Chondrocyte (in vitro differentiated cells): ENCODE measurements at places on chromosomes 2 and 18.

GRCh38 chr2:33077311-33077710 is 130.6 kb downstream of the LTBP1 start:
- no peak for DNase-seq

DNA sequence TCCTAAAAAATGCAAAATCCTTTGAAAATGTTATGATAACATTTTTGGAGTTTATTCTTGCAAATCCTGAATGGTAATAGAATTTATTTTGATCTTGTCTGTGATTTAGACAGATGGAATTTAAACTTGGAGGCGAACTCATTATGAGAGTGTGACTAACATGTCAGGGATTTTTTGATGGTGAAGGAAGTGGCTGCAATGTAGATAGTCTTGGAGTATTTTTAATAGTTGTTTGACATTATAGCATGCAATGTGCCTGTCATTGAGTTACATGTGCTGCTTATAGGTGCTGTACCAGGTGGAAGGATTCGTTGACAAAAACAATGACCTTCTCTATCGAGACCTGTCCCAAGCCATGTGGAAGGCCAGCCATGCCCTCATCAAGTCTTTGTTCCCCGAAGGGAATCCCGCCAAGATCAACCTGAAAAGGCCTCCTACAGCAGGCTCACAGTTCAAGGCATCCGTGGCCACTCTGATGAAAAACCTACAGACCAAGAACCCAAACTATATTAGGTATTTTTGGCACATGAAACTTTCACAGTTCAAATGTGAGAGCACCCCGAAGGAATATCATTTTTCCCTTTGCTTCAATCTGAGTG is 141.8 kb downstream of the MYO1B start:
- DNase-seq: no peak

GRCh38 chr18:79422783-79423165 is 27.0 kb downstream of the NFATC1 start:
- no peak for DNase-seq

GRCh38 chr2:184419744-184420143 is 178.6 kb upstream of the ZNF804A start:
- no peak for DNase-seq

DNA sequence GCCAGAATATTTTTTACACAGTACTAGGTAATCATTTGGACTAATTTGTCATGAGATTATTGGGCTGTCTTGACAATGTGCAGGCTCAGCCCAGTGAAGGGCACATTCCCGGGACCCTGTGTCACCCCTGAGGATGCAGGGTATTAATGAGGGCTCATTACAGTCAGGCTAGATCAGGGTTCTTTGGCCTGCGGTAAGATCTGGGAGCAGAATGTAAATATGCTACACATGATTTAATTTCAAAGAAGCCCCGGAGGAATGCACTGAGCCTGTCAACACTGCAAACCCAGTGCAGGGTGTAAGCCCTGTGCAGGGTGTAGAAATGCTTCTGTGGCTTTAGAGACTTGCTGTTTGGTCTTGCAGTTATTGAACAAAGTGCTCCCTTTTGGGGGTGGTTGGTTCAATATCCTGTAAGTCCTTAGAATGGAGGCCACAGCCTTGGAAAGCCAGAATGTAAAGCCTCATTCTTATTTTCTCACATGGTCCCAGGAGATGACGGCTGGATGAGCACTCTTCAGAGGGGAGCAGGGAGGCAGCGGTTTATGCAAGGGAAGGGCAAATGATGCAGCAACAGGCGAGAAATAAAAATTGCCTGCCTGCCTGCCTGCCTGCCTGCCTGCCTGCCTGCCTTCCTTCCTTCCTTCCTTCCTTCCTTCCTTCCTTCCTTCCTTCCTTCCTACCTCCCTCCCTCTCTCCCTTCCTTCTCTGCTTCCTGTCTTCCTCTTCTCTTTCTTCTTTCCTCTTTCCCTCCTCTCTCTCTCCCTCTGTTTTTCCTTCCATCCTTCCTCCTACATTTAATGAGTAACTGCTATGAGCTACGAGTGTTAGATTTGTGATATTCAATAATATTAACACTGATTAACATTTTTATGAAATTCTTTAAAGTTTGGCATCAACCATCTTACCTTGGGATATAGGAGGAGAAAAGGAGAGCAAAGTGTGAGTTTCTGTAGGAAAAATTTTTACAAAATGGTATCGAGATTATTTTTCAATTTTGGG is 148.8 kb downstream of the VAPA start:
- no peak for DNase-seq

GRCh38 chr2:134988994-134989605 is 58.1 kb downstream of the MAP3K19 start:
- DNase-seq: no peak

DNA sequence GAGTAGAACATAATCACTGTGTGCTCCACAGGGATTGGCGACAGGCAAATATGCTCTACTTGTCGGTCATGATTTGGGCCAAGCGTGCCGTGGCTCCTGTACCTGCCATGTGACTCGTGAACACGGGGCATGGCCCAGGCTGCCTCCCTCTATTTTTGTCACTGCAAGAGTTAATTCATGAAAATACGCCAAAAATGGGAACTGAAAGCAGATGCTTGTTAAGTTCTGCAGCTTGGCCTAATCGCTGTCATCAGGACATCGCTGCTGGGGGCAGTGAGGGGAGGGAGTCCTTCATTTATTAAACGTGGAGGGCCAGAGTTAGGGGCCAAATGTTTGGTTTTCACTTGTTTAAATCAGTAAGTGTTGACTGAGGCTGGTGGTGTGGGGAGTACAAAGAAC is 177.8 kb downstream of the BCL2 start:
- DNase-seq: no peak

DNA sequence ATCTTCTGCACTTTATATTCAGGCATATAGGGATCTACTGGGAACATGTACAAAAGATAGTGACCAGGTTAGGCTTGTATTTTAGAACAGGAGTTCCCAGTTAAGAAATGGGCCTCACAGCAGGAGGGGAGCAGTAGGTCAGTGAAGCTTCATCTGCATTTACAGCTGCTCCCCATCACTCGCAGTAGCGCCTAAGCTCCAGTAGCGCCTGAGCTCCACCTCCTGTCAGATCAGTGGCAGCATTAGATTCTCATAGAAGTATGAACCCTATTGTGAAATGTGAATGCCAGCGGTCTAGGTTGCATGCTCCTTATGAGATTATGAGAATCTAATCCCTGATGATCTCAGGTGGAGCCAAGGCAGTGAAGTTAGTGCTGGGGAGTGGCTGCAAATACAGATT is 224.4 kb upstream of the CYRIA start:
- DNase-seq: no peak

DNA sequence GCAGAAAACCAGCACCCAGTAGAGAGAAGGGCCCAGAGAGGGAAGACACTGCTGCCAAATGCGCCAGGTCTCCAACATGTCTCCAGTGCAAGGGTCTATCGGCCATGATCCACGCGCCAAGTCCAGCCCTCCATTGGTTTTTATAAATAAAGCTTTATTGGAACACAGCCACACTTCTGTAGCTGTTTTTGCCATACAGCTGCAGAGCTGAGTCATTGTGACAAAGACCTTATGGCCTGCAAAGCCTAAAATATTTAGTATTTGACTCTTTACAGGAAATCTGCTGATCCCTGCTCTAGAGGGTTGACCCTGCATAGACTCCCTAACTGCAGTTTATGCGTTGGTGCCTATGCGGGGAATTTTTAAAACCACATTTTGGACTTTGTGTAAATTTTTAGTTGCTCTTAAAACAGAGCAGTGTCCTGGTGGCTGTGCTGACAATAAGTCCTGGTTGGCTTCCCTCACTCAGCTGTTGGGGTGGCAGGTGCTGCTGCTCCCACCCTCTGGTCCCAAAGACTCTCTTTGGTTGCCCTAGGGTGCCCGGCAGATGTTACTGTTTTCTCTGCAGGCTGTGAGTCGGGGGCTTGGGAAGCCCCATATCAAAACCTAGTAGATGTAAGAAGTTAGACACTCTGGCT is 154.9 kb downstream of the CTIF start:
- DNase-seq: no peak

- peak; percentile 92 for DNase-seq
Measured at GRCh38 chr2:72143441-72144273, 4.0 kb downstream of the CYP26B1 start.

GRCh38 chr2:49843314-49843713 is 689.0 kb upstream of the FSHR start:
- DNase-seq: no peak

GRCh38 chr2:104866122-104866864 is 12.4 kb downstream of the POU3F3 start:
- DNase-seq: no peak

- DNase-seq: no peak
Measured at GRCh38 chr2:190318931-190319554, 583 bp downstream of the HIBCH start.

DNA sequence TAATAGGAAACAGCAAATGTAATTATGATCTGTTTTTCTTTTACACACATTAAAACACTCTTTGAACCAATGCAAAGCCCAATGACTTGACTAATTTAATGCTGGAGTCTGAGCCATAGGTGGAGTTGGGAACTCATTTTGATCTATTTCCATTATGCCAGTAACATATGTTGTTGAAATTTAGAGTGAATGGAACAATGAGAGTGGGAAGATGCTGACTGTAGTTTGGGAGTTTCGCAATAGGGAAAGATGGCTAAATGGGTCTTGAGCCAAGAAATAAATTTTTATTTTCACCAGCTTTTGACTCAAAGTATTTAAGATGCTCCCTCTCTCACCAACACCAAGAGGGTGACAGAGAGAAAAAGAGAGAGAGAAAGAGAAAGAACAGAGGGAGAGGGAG is 246.7 kb downstream of the DLGAP1 start:
- no peak for DNase-seq

DNA sequence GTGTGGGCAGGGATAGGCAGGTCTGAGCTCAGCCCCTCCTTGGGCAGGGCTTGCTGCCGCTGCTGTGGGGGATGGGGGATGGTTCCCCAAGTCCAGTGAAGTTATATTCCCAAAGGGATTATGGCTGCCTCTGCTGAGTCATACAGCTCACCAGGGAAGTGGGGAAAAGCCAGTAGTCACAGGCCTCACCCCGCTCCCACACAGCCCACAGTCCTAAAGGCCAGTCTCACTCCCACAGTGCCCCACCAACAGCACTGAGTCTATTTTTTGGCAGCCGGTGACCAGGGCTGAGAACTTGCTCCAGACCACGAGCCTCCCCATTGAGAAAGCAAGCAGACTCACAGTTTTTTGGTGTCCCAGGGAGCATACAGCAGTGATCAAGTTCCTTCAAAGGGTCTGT is 173.3 kb downstream of the OSR1 start:
- no peak for DNase-seq

DNA sequence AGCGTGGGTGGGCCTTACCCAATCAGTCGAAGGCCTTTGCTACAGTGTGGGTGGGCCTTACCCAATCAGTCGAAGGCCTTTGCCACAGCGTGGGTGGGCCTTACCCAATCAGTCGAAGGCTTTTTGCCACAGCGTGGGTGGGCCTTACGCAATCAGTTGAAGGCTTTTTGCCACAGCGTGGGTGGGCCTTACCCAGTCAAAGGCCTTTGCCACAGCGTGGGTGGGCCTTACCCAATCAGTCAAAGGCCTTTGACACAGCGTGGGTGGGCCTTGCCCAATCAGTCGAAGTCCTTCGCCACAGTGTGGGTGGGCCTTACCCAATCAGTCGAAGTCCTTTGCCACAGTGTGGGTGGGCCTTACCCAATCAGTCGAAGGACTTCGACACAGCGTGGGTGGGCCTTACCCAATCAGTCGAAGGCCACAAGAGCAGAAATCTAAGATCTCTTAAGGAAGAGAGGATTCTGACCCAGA is 16.3 kb upstream of the GAL3ST2 start:
- DNase-seq: peak; percentile 43

- no peak for DNase-seq
Measured at GRCh38 chr18:519019-519879, 18.7 kb upstream of the COLEC12 start.

DNA sequence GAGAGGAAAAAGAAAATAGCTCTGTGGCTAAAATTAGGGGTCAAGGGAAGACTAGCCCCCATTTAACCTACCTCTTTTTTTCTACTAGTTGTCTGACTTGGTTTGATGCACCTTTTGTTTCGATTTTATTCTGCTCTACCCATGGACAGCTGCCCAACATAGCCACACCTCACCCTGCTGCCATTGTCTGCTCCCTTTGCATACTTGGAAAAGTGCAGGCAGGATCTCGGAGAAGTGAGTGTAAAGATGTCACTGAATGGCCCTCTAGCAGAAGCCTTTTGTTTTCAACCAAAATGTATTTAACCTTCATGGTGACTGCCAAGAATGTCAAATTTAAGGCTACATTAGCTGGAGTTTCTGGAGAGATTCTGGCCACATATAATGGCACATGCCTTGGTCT is 62.9 kb downstream of the SETBP1 start:
- no peak for DNase-seq

DNA sequence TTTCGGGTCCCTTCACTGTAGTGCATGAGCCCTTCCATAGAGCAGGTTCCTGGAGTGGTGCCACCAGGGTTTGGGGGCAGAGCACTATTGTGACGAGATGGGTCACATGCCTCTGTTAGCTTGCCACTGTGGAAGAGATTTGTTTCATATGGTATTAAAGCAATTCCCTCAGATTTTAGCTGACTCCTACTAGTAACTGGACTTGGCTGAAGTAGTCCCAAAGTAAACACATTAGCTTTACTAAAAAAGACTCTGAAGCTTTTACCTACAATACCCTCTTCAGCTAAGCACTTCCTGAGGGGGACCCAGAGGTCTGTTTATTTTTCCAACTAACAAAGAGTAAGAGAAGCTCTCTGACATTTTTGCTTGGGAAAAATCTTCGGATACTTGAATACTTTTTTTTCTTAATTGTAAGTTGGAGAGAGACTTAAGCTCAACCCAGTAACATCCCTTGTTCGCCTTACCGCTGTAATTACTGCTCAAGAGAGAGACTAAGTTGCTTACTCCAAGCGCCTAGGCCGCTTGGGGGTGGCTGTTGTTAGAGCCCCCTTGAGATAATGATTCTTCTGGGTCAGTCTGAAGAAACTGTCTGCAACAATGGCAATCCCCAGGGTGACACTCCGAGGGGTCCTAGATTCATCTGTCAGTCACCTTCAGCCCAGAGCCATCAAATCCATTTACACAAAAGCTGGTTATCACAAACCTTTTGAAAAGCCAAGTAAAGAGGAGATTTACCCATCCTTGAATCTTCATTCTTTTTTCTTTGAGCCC is 177.4 kb downstream of the FIGN start:
- no peak for DNase-seq

GRCh38 chr2:60529785-60530627 is 23.4 kb downstream of the BCL11A start:
- DNase-seq: no peak

GRCh38 chr2:174632841-174633622 is 35.4 kb upstream of the WIPF1 start:
- no peak for DNase-seq

GRCh38 chr2:226740039-226740648 is 59.5 kb downstream of the IRS1 start:
- no peak for DNase-seq

DNA sequence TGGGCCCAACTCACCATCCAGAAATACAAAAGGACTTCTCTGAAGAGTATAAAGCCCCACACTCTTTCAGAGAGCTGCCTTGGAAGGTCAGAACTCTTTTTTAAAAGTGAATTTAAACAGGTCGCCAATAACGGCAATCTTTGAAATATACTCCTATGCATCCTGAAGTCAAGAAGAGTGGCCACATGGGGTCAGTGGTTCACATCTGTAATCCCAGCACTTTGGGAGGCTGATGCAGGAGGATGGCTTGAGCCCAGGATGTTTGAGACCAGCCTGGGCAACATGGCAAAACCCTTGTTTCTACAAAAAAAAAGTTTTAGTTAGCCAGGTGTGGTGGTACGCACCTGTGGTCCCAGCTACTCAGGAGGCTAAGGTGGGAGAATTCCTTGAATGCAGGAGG is 68.1 kb upstream of the FZD7 start:
- DNase-seq: no peak

- no peak for DNase-seq
Measured at GRCh38 chr2:47299555-47299954, 103.4 kb upstream of the MSH2 start.

GRCh38 chr18:69648486-69648885 is 247.8 kb downstream of the DOK6 start:
- no peak for DNase-seq
